T-helper 9 cell (primary cell): ENCODE measurements at places on chromosomes 16 and 17.

GRCh38 chr17:44738214-44738906, 20.4 kb upstream of the ADAM11 start:
- no peak for DNase-seq

DNA sequence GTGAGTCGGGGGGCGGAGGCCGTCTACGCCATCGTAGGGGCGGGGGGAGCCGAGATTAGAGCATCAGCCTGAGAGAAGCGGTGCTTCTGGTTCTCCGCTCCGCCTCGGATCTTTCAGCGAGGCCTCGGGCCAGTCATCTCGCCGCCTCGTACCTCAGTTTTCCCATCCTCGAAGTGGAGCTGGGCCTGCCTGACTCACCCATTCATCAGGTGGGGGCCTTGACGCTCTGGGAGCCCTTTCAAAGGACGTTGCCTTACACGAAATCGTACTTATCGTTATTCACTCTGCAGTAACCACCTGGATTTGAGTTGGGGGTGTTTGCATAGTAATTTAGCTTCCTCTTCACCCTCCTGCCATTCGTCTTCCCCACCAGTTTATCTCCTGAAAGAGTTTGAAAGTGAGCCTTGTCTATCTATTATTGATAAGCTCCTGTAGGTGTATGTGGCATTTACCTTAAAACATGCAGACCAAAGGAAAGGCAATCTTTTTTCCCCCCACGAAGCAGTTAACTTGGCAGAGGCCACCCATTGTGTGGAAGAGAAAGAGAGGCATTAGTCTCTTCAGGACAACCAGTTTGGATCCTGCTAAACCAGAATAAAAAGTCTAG, 674 bp downstream of the TAF15 start:
- DNase-seq = no peak

- peak; percentile 13 for DNase-seq
Measured at GRCh38 chr17:7888184-7888920, at the start of gene CHD3. CHD3 (plus strand) TSS chr17:7888789; CDS start chr17:7889001, 212 bp downstream.

- no peak for DNase-seq
Measured at GRCh38 chr17:15462976-15463772, 4.2 kb downstream of the CDRT4 start.

GRCh38 chr16:88919936-88920335, 53.5 kb upstream of the PABPN1L start:
- DNase-seq = no peak

- DNase-seq = no peak
Measured at GRCh38 chr16:69893106-69893505, 58.0 kb upstream of the CLEC18A start.

- DNase-seq = no peak
Measured at GRCh38 chr17:75737133-75737962, 16.1 kb downstream of the ITGB4 start.

DNA sequence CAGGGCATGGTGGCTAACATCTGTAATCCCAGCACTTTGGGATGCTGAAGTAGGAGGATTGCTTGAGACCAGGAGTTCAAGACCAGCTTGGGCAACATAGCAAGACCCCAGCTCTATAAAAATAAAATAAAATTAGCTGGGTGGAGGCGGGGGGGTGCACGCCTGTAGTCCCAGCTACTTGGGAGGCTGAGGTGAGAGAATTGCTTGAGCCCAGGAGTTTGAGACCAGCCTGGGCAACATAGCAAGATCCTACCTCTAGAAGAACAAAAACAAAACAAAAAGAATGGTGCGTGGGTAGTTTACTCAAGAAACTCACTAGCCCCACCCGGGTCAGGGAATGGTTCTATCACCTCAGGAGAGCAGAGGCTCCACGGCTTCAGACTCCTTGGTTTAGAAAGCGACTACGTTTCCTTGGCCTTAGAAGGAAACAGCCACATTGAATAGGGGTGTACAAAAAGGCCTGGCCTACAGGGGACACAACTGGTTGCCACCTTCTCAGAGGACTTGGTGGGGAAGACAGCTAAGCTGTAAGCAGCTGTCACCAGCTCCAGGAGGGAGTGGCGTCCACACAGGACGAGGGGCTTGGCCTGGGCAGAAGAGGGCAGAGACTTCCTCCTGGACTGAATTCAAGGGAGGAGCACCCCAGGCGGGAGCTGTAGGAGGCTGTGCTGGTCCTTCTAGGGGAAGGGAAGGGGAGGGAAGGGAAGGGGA, 716 bp downstream of the TK1 start:
- DNase-seq = no peak

DNA sequence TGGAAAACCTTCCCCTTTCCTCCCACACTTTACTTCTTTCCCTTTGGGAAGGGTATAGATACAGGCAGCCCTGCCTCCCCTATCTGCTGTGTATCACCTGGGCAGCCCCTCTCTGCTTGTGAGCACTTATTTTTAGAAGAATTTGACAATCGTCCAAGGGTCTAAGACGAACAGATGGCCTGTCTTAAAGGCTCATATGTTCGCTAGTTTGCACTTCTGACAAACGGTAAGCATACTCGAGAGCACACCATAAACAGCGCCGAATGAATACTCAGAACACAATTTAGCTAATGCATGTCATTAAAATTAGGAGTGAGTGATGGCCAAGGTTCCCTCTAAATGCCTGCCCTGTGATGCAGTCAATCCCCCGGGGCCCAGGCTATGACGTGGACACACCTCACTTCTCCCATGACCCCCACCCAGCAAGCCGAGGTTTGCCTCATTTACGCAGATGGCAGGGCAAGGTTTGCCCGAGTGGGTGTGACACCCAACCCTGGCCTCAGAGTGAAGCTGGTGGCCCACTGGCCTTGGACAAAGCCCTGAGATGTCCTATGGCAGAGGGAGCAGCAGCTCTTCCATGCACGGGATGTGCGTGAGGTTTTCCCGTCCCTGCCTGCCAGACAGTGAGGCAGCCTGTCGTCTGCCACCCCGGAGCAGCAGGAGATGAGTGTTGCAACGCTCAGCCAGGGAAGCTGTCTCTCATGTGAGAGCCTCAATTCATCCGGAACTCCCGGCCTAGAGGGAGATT, 125.2 kb downstream of the C16orf78 start:
- no peak for DNase-seq

- peak; percentile 53 for DNase-seq
Measured at GRCh38 chr16:2532494-2533141, 1.4 kb upstream of the CEMP1 start.

GRCh38 chr17:74531231-74531761, at the start of gene CD300LB:
CD300LB (minus strand) TSS chr17:74531475; CDS start chr17:74531350, 125 bp downstream.
- DNase-seq = no peak

- DNase-seq = no peak
Measured at GRCh38 chr17:66676421-66676820, 158.5 kb upstream of the CACNG5 start.

GRCh38 chr17:2396568-2397246, 4.2 kb downstream of the MNT start:
- DNase-seq = peak; percentile 33

DNA sequence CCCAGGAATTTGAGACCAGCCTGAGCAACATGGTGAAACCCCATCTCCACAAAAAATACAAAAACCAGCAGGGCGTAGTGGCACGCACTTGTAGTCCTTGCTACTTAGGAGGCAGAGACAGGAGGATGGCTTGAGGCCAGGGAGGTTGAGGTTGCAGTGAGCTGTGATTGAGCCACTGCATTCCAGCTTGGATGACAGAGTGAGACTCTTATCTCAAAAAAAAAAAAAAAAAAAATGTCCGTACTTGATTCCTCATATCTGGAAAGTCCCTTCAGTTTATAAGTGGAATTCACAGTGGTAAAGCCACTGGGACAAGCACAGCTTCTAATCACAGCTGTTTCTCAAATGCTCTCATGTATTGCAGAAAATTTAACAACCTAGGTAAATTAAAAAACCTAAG, 78.6 kb upstream of the CREBBP start:
- DNase-seq = no peak

DNA sequence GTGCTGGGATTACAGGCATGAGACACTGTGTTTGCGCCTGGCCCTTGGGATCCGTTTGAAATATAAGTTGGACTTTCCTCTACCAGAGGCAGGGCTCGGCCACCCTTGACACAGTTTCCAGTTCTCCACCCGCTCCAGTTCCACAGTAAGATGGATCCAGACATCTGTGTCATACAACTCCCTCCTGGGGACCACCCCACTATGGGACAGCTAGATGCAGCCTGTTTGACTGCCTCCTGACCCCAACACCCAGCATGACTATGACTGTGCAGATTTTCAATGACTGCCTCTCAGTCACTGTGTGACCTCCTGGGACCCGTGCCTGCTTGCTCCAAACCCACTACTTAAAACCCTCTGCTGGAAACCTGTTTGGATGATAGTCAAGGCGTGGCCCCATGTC, 166.7 kb downstream of the IRF8 start:
- DNase-seq = no peak

DNA sequence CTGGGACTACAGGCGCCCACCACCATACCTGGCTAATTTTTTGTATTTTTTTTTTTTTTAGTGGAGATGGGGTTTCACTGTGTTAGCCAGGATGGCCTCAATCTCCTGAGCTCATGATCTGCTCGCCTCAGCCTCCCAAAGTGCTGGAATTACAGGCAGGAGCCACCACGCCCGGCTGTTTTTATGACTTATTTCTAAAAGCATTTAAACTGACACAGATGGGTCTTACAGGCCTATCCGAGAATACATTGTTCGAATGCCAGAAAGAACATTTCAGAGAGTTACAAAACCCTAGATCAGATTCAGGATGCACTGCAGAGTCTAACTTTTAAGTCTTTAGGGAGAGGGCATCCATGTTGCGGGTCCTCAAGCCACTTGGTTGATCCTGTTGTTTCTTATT, 234.7 kb upstream of the MAF start:
- no peak for DNase-seq

DNA sequence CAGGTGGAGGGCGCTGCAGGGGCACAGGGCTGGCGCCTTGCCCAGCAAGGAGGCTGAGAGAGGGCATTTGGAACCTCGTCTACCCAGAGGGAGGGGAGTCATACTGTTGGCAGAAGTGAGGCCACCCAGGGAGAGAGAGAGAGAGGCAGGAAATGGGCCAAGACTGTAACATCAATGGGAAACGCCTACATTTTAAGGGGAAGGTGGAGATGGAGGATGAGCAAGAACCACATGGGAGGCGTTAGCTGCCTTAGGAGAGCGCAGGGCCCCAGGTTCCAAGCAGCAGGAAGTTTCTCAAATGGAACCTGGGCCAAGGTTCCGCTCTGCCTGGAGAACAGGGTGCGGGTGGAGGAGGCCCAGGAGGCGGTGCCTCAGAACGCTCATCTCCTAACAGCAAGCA, 2.7 kb upstream of the WFDC1 start:
- DNase-seq = no peak

DNA sequence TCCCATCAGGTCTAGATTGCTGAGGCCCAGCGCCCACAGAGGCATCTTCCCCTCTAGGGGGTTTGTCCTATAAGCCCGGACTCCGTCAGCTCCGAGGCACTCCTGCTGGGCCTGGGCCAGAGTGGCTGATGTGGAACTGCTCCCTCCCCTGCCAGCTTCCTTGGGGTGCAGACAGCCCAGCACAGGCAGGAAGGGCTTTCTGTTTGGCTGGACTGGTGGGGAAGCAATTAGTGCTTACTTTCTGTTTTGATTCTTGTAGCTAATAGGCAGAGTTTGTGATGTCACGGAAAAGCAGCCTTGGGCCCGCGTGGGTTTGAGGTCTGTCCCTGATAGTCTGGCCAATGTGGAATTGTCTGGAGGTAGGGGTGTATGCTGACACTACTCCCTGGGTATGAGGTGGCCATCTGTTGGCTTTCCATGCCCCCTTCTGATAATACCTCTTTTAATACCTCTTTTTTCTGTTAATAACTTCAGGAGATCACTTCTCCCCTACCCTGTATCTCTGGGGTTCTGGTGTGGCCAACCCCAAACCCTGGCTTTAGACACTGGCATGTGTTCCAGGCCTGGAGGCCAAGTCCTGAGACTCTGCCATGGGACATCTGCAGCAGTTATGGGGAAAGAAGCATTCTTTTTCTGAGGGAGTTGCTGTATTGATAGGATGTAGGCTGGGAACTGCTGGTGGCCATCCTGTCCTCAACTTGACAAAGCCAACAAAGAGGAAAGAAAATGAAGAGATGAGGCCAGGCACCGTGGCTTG, 190.9 kb downstream of the RAB11FIP4 start:
- DNase-seq = no peak

GRCh38 chr16:82924075-82924854, 297.5 kb downstream of the CDH13 start:
- DNase-seq = peak; percentile 0

DNA sequence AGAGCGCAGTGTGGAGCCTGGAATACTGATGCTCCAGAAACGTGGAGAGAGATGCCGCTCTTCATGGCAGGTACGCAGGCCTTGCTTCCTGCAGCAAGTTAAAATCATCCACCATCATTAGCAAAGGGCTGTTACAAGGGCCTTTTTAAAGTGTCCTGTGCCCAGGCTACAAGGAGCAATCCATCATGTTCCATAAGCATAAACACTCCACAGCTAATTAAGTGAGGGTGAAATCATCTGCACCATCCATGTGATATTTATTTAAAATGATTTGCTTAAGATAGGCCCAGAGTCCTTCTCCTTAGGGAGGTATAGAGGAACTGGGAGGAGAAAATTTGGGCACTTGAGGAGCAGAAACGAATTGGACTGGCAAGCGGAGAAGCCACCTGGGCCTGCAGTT, 372.1 kb downstream of the XYLT1 start:
- DNase-seq = no peak
